ENCODE measurements at places on chromosomes 2 and 18.

DNA sequence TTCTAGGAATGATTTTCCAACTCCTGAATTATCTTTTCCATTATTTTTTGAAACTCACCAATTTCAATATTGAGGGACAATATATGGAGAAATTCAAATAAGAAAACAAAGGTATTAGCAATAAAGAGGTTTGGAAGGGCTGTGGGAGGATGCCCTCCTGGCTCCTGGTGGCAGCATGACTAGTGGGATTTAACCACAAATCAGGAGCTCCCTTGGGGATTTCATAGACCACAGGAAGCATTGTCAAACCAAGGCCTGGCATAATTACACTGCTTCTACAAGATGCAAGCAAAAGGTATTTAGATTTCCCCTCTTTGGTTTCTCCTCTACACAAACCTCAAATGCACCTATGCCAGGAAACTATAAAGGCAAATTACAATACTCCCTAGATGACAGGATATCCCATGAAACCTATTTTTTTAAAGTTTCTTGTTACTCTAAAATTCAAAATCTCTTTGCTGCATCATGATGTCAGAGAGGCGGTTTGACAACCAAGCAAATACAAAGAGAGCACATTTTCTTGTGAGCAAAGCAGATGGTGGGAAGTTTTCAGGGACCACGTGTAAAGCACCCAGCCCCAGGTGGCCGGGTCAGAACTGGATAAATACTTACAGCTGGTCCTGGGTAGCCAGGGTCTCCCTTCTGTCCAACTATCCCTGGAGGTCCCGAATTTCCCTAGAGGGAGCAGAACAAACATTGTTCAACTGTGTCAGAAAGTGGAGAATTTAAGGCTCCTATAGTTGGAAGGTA, 67.9 kb downstream of the COL6A3 start:
- no peak for DNase-seq

- DNase-seq: no peak
Observed at GRCh38 chr2:41598161-41598894, 449.5 kb upstream of the PKDCC start.

GRCh38 chr2:182496596-182496995, 69.8 kb upstream of the PDE1A start:
- DNase-seq: no peak

- no peak for DNase-seq
Observed at GRCh38 chr2:27324720-27325119, 1.8 kb upstream of the MPV17 start.

GRCh38 chr2:42089340-42089925, 41.6 kb downstream of the PKDCC start:
- DNase-seq: peak; percentile 71

DNA sequence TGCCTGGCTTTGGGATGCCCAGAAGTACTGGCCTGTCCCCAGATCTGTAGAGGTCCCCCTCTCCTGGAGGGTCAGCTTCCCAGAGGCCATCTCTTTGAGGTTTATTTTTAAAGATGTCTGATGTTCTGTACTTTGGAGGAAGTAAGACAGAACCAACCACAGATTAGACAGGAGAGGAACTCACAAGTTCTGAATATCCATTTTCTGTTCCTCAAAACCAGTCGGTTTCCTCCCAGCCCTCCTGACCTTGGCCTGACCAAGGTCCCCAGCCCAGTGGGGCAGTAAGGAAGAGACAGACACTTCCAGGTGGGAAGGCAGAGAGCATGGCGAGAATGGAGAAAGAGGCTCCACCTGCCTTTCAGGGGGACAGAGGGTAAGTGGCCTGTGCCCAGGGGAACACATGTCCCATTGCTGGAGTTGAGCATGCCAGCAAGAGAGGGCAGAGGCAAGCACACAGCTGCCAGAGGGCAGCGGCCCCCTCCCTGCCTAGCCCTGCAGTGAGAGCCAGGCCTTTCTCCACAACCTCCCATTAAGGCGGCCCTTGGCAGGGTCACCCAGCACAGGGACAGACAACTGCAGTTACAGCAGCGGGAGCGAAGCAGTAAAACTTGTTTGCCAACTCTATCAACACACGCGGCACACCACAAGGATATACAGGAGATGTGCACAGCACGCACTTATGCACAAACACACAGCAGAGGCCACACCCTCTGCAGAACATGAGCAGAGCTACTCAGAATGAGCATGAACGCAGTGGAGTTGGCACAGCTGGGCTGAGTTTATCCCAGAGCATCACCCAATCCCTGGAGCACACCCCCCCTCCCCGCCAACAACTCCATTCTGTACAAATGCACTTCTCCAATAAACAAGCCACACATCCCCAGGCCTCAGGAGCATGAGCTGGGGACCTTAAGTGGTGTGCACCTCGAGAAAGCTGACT, 18.5 kb upstream of the SEMA4C start:
- no peak for DNase-seq

GRCh38 chr18:10033016-10033399, 119.2 kb downstream of the VAPA start:
- DNase-seq: no peak

DNA sequence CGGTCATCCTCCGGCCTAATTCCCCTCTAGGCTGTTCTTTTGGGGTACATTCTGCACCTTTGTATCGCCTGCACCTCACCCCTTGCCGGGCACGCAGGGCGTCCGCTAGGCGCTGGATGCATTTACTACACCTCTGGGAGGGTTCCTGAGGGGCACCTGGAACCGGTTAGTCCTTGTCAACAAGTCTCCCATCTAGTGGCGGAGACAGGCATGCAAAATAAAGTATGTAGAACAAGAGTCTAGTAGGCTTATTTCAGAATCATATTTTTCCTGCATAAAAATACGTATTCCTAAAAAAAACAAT, 705 bp upstream of the TEX261 start:
- DNase-seq: peak; percentile 29

DNA sequence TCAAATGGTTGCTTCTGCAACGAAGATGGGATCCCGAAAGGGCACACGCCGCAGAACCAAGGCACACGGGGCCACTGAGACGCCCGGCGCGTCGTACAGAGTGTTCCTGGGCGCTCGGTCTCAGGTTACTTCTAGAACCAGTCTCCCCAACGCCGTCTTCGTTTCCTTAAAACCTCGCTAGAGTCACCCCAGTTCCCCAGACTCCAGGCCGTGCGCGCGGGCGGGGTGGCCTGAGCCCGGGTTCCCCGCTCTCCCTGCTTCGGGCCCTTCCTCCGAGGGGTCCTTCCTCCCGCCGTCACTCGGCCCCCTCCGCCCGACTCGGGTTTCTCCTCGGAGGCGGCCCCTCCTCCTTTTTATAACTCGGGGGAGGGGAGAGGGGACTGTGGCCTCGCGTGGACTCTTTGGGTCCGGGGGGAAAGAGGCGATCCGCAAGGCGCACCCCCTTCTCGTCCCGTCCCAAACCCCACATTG, 774 bp upstream of the FZD7 start:
- DNase-seq: peak; percentile 58

GRCh38 chr2:219058541-219059374, 2.0 kb downstream of the IHH start:
- peak; percentile 80 for DNase-seq

- no peak for DNase-seq
Observed at GRCh38 chr2:213068676-213069359, 82.6 kb downstream of the IKZF2 start.

GRCh38 chr2:95004287-95004686, 21.2 kb upstream of the MAL start:
- DNase-seq: no peak

GRCh38 chr2:43348908-43349661, 122.7 kb upstream of the ZFP36L2 start:
- DNase-seq: peak; percentile 58

All from AG20443 (cell line).